ENCODE measurements at places on chromosomes 1 and 21. TPM values are rescaled to one million over a fixed set of nuclear protein-coding genes. Genes with fewer than 3 reads are reported as not detected.

Gene REN
- total RNA-seq, result not detected

GRCh38 chr21:41766883-41767605 lies at the start of gene RIPK4:
TSS of gene RIPK4 (minus strand) at chr21:41767052. CDS start at chr21:41767041, 11 bp downstream.
- DNase-seq, result peak; percentile 62

DNA sequence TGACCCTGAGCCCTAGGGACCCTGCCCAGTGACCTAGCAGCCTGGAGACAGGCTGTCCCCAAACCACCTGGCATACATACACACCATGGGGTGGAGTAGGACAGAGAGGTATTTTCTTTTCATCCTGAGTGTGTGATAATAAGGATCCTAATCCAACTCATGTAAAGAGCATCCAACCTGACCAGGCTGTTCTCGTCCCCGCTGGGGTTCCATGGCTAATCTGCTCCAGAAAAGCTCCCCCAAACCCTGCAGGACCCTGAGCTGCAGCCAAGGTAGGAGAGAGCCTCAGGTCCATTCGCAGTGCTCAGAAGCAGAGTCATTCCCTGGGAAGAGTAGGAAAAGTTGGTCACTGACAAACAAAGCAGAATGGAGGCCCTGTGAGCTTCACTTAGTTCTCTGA lies 31.4 kb downstream of the KCND3 start:
- no peak for DNase-seq

- no peak for DNase-seq
These were observed 199.1 kb upstream of the TMPRSS15 start for GRCh38 chr21:18602711-18603110.

- DNase-seq, result no peak
These were observed 77.5 kb upstream of the KCNK2 start for GRCh38 chr1:215005078-215005477.

- DNase-seq, result no peak
These were observed 155.7 kb downstream of the ADSS2 start for GRCh38 chr1:244296003-244296402.

GRCh38 chr1:227174164-227174563 lies 144.1 kb downstream of the CDC42BPA start:
- DNase-seq, result no peak

DNA sequence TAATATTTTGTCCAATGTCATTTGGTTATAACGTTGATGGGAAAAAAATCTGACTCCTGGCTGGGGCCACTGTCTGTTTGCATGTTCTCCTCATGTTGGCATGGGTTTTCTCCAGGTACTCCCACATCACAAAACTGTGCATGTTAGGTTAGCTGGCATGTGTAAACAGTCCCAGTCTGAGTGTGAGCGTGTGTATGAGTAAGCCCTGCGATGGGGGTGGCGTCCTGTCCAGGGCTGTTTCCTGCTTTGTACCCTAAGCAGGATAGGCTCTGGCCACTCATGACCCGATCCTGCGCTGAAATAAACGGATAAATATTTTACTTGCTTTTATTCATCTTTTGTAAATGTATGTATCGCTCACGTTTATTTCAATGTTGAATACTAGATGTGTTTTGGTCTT lies 13.5 kb downstream of the EFCAB14 start:
- DNase-seq, result no peak

GRCh38 chr1:53112861-53113260 lies 29.6 kb downstream of the SLC1A7 start:
- no peak for DNase-seq

DNA sequence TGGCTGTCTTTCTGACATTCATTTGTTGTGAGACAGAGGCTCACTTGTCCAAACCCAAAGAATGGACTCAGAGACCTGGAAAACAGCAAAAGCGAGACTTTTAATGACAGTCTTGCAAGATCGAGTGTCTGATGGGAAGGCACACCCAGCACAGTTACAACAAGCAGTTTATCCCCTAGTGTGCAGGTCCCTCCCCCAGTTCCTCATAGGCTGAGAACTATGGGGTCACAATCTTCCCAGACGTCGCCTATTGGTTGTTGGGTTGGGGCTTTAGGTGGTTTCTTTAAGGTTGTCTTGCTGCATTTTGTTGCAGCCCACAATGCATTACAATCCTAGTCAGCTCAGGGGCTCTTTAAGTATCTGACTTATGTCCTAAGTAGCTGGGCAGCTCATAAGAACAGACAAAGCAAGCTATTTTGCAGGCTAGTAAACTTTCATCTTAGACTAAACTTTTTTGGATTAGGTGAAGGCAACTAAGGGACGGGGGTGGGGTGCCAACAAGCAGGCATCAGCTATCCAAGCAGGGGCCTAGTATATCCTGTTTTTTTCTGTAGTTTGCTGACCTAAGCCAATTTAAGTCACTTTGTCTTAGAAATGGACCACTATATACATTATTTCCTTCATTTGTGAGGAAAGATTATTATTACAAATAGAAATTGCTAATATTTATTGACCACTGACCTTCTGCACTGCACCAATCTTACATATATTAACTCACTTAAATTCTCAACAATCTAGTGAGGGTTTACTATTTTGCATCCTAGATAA lies 151.8 kb downstream of the SETD4 start:
- DNase-seq, result no peak

DNA sequence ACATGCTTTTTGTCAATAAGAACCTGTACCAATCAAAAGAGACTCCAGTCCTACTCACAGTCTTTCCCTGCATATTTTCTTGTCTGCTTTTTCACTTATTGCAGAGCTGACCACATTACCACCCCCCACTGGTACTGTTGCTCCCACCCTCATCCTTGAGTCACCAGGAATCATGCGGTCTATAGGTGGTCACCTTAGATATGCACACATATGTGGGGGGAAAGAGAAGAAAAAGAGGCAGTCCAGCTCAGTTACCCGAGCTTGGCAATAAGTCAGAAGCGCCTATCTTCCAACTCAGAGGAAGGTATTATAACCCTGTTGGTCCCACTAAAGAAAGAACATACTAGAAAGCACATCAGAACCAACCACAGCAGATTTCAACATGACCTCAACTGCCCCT lies 119.2 kb downstream of the SMYD2 start:
- DNase-seq, result no peak

- no peak for DNase-seq
These were observed 199.7 kb upstream of the ADGRL2 start for GRCh38 chr1:81600878-81601622.

GRCh38 chr1:53601031-53601745 lies 137.8 kb downstream of the GLIS1 start:
- DNase-seq, result no peak

- no peak for DNase-seq
These were observed 155.6 kb upstream of the NBPF11 start for GRCh38 chr1:148307583-148308185.

- no peak for DNase-seq
These were observed 460.1 kb upstream of the RUNX1 start for GRCh38 chr21:35509001-35509704.

DNA sequence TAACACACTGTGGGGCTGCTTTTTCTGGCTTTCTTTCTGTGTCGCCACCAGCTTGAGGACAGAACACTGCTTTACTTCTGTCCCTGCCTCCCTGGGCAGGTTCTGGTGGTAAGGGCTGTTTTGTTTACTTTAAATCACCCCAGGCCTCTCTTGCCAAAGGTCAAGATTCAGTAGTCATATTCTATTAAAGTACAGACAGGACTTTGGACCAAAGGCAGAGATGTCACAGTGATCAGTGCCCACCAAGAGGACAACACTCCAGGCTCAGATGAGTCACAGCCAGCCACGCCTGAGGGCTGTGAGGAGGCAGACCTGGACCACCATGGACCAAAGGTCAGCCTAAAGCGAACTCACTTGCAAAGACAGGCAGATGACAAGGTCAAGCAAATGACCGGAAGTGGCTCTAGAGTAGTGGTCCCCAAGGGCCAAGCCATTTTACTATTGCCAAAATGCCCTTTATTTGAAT lies 200.0 kb downstream of the RHOU start:
- DNase-seq, result no peak

GRCh38 chr1:6037338-6037762 lies 8.3 kb upstream of the KCNAB2 start:
- DNase-seq, result no peak

- no peak for DNase-seq
These were observed 185.6 kb upstream of the KCNK2 start for GRCh38 chr1:214896921-214897320.

GRCh38 chr1:153293851-153294250 lies 18.9 kb downstream of the PGLYRP3 start:
- no peak for DNase-seq
